ENCODE measurements at places on chromosomes 13 and 19. TPM values are rescaled to one million over a fixed set of nuclear protein-coding genes. Genes with fewer than 3 reads are reported as not detected.

- DNase-seq = no peak
- H3K36me3 ChIP-seq = peaks cover 24% of the 10 kb centered on the region
- no peak overlapping the region for H3K27ac ChIP-seq
- H3K4me1 ChIP-seq = no peaks in the 10 kb centered on the region
- no peaks in the 10 kb centered on the region for H3K27me3 ChIP-seq
These were observed 13.5 kb upstream of the ZNF563 start for GRCh38 chr19:12346896-12347295.

Gene C13orf46
- total RNA-seq = 0.38 TPM

Gene C19orf85
- not detected for total RNA-seq

Gene ZNF761
- total RNA-seq = 3.8 TPM

Data from heart left ventricle (tissue), 16 donors.